Articular chondrocyte of knee joint (primary cell): ENCODE measurements at places on chromosomes 5 and 9. TPM values are rescaled to one million over a fixed set of nuclear protein-coding genes. Genes with fewer than 3 reads are reported as not detected.

The TLX3 gene
- total RNA-seq, result not detected in 2 replicates

The PITX1 gene
- total RNA-seq, result 162 and 175 TPM in 2 replicates

The PPIC gene
- total RNA-seq, result 82.3 and 98.4 TPM in 2 replicates

The ADAMTS2 gene
- total RNA-seq, result 54.7 and 57.2 TPM in 2 replicates

The RFESD gene
- 3.4 and 4.1 TPM in 2 replicates for total RNA-seq

The GFI1B gene
- total RNA-seq, result 0.11 TPM in 1 of 2 replicates, not detected in the other

The RASGRF2 gene
- total RNA-seq, result 0.11 and 0.13 TPM in 2 replicates

The C7 gene
- not detected in 2 replicates for total RNA-seq

The PURA gene
- 39.3 and 53.5 TPM in 2 replicates for total RNA-seq

The IFNA13 gene
- 0.11 TPM in 1 of 2 replicates, not detected in the other for total RNA-seq

The SLC9A3 gene
- 1.1 and 1.3 TPM in 2 replicates for total RNA-seq

The PRR7 gene
- 10.6 and 11.9 TPM in 2 replicates for total RNA-seq

The DMRTA1 gene
- 0.78 and 2.6 TPM in 2 replicates for total RNA-seq

The CER1 gene
- total RNA-seq, result not detected in 2 replicates

The ANKRD55 gene
- total RNA-seq, result 0.13 TPM in 1 of 2 replicates, not detected in the other

The NR6A1 gene
- 0.26 and 0.76 TPM in 2 replicates for total RNA-seq

The IFNA2 gene
- total RNA-seq, result 0.11 TPM in 1 of 2 replicates, not detected in the other

The WDR31 gene
- total RNA-seq, result 2.9 and 3.2 TPM in 2 replicates

The UBTD2 gene
- 47.4 and 51.6 TPM in 2 replicates for total RNA-seq

The CDKN2B-AS1 gene
- 2.1 and 6.7 TPM in 2 replicates for total RNA-seq

The SLC4A9 gene
- total RNA-seq, result not detected in 2 replicates

The LHX3 gene
- total RNA-seq, result not detected in 2 replicates

The ARL14EPL gene
- 0.11 and 0.13 TPM in 2 replicates for total RNA-seq

The KCTD16 gene
- total RNA-seq, result 2.1 and 6.1 TPM in 2 replicates

The WNT8A gene
- total RNA-seq, result not detected in 2 replicates

The SFXN1 gene
- total RNA-seq, result 57.4 and 71.8 TPM in 2 replicates

The ECSCR gene
- total RNA-seq, result 0.52 and 1.5 TPM in 2 replicates

The CDX1 gene
- 0.22 TPM in 1 of 2 replicates, not detected in the other for total RNA-seq

The TRIM32 gene
- total RNA-seq, result 31.1 and 36.6 TPM in 2 replicates

The ACOT12 gene
- total RNA-seq, result not detected in 2 replicates

The SH3PXD2B gene
- total RNA-seq, result 31.3 and 35.1 TPM in 2 replicates

The SLC25A2 gene
- total RNA-seq, result 0.32 and 0.39 TPM in 2 replicates

The NOL6 gene
- total RNA-seq, result 23.3 and 24.4 TPM in 2 replicates
